ENCODE measurements at places on chromosomes 3 and 15.

DNA sequence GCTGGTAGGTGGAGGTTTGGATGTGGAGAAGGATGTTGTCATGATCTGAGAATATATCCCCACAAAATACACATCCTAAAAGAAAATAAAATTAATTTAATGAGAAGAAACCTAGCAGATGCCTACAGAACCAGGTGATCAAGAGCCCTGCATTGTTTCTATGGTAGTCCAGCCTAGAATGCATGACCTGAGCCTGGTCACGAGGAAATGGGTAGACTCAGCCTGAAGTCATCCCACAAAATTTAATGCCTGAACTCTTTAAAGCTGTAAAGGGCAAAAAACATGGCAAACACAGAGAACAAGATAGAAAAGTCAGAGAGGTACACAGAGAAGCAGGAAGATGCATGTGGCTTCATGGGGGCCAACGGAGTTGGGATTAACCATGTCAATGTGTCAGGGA lies 36.0 kb downstream of the LDHAL6B start:
- DNase-seq: no peak
- H3K4me3 ChIP-seq: no peak overlapping the region
- H3K36me3 ChIP-seq: no peaks in the 10 kb centered on the region
- H3K4me1 ChIP-seq: no peaks in the 10 kb centered on the region
- H3K27me3 ChIP-seq: no peaks in the 10 kb centered on the region
- H3K27ac ChIP-seq: no peak overlapping the region

DNA sequence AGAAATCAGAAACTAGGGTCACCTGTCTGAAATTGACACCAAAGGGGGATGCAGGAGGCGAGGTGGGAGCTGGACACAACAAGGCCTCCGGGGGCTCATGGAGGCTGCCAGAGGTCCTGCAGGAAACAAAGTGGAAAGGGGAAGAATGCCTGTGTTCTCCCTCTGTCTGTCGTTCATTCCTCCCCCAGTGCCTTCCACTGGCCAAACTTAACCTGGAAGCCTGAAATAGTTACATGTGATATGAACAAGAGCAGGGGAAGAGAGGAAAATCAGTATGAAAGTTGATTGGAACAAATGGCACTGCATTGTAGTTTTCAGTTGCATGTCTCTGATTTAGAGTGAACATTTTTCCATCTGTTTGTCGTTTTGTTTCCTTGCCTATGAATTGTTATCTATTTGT lies 502.0 kb upstream of the CFAP20DC start:
- no peaks in the 10 kb centered on the region for H3K36me3 ChIP-seq
- H3K4me3 ChIP-seq: no peak overlapping the region
- DNase-seq: no peak
- no peak overlapping the region for H3K27ac ChIP-seq

DNA sequence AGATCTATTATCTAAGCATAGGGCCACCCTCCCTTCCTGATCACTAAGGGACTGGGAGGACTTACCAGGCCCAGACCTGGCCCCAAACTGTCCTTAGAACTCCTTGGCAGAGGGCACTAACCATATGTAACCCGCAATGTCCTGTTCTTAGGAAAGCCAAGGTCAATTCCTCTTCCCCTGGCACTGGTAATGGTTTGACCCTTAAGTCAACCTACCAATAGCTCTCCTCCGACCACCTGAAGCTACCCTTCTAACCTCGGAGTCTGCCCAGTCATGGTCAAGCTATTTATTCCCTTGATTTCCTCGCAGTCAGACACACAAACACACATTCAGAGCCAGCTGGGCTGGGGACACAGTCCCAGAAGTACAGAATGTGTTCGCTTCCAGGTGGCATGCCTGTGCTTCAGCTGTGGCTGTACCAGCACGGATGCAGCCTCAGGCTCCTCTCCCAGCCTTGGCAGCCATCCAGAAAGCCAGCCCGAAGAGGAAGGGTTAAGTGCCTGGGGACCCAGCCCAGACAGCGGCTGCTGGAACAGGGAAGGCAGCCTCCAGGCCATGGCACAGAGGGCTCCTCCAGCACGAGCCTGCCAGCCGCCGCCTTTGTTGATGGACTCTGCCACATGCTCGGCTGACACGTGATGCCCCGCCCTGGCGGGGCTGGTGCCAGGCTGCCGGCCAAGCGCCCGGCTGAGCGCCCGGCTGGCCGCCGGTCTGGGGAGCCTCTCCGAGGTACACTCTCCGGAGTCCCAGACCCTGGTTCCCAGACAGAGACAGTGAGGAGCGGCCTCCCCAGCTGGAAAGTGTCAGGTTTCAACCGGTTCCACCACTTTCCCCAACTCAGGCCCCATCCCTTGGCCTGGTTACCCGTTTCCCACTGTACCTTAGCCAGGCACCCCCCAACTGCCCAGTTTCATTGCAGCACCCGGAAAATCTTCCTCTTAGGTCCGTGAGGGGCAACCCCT lies 5.5 kb downstream of the BMF start:
- no peaks in the 10 kb centered on the region for H3K27me3 ChIP-seq
- DNase-seq: peak; percentile 96
- H3K4me1 ChIP-seq: peaks cover 65% of the 10 kb centered on the region
- no peak overlapping the region for H3K4me3 ChIP-seq
- H3K27ac ChIP-seq: peak overlapping the region; percentile 85

DNA sequence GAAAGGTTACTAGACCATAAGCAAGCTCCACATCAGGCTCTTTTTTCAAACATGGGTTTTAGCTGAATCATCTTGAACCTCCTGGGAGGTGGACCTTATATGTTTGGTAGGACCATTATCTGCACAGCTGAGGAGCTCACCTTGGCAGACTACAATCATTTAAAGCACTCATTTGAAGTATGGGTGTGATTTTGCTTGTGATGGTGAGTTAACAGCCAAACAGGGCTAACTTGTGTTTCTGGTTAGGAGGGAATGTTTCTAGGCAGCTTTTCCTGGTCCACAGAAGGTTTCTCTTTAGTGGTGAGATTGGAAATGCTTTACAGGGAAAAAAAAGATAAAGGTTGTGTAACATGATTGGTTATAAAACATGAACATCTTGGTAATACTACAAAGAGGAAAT lies 61.8 kb downstream of the ARHGEF26 start:
- no peaks in the 10 kb centered on the region for H3K4me1 ChIP-seq
- no peaks in the 10 kb centered on the region for H3K36me3 ChIP-seq
- H3K27me3 ChIP-seq: no peaks in the 10 kb centered on the region

DNA sequence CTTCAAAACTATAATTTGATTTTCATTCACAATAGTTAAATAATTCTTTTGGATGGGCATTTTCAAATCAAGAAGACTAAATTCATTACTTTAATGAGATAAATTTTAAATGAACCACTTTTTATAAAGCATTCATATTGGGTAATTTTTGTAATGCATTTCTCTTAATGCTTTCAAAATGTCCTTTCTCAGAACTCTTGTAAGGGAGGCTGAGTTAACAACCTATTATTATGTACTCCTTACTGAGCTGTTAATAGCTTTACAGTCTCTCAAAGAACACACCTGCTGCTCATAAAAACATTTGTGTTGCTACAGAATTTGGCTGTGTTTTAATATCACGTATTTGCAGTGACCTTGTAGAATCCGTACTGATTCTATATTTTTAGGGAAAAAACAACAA lies 334.0 kb upstream of the ARL6 start:
- no peak overlapping the region for H3K4me3 ChIP-seq
- H3K4me1 ChIP-seq: no peaks in the 10 kb centered on the region
- no peaks in the 10 kb centered on the region for H3K27me3 ChIP-seq
- DNase-seq: no peak

DNA sequence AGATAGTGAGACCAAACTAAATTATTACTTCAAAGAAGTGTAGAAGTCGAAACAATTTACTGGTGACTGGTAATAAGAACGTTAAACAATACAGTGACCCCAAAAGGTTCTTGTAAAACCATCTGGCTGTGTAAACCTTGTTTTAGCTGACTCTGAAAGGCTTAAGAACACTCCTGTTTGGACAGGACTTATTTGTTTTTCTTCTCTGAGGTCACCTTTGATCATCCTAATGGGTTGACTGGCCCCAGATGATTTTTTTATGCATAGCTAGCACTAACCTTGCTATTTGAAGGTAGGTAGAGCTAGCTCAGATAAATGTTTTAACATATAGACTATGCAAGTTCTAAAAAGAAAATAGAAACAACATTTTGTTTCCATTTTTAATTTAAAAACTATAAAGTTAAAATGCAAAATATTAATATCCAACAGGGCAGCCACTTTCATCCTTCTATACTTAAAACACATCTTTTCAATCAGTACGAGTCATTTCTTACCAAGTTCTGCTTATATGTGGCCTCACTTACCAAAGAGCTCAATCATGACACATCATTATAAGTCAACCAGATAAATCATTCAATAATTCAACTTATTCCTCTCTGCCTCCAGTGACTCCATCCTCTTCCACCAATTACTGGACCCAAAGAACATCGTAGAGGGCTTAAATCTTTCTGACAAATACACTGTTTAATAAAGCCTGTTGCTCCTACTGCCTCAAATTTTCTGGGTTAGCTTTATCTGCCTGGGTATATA lies 158.8 kb downstream of the SSR3 start:
- H3K27ac ChIP-seq: no peak overlapping the region
- H3K27me3 ChIP-seq: no peaks in the 10 kb centered on the region
- H3K36me3 ChIP-seq: no peaks in the 10 kb centered on the region
